Keratinocyte (primary cell): ENCODE measurements at places on chromosomes 2 and 18.

- DNase-seq = no peak
Measured at GRCh38 chr18:13022644-13023043, 31.5 kb downstream of the CEP192 start.

- no peak for DNase-seq
Measured at GRCh38 chr18:8662560-8663255, 42.6 kb upstream of the MTCL1 start.

GRCh38 chr2:205869439-205869838 lies 187.1 kb downstream of the NRP2 start:
- DNase-seq = no peak

GRCh38 chr18:54392543-54393023 lies 34.9 kb downstream of the C18orf54 start:
- DNase-seq = peak; percentile 33

GRCh38 chr18:39414009-39414700 lies 1848.6 kb upstream of the CELF4 start:
- DNase-seq = peak; percentile 42
